ENCODE measurements at places on chromosomes 1 and 21.
A peak's percentile ranks its signal among the peaks of the same experiment; 100 is the strongest.

DNA sequence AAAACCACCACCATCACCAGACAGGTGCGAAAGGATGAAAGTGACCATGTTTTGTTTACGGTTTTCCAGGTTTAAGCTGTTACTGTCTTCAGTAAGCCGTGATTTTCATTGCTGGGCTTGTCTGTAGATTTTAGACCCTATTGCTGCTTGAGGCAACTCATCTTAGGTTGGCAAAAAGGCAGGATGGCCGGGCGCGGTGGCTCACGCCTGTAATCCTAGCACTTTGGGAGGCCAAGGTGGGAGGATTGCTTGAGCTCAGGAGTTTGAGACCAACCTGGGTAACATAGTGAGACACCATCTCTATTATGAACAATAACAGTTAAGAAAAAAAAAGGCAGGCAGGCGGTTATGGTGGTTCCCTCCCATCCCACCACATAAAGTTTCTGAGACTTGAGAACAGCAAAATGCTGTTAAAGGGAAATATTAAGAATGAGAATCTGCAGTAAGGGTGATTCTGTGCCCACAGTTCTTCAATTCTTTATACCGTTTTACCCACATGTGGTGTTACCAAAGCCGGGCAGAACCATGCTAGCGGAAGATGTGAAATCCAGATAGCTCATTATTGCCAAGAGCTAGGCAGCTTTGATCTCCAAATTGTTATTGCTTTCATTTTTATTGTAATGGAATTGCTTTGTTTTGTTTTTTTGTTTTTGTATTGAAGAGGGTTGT lies 34.5 kb upstream of the TDRD10 start:
- DNase-seq: no peak

DNA sequence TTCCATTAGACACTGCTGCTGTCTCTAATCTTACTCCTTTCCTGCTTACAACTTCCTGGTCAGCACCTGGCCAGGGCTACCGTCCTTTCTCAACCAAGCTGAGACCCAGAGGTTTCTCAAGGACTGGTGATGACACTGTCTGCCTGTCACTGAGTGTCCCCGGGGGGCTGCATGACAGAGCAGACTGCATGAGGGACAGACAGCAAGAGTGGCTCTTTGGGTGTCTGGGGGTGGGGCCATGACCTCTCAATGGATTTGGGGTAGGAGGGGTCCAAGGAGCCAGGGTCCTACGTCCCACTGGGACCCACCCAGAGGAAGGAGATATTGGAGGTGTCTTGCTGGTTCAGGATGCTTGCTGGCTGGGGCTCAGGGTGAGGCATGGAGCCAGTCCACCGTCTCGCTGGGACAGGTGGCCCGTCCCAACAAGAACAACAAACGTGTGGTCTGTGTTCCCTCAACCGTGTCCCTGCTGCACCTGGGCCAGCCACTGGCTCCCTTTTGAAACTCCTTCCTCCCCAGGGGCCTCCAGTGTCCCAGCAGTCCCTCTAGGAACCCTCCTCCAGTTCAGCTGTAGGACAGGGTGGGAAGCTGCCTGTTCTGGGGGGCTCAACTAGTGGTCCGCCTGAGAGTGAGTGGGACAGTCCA lies 344.6 kb upstream of the AJAP1 start:
- no peak for DNase-seq

DNA sequence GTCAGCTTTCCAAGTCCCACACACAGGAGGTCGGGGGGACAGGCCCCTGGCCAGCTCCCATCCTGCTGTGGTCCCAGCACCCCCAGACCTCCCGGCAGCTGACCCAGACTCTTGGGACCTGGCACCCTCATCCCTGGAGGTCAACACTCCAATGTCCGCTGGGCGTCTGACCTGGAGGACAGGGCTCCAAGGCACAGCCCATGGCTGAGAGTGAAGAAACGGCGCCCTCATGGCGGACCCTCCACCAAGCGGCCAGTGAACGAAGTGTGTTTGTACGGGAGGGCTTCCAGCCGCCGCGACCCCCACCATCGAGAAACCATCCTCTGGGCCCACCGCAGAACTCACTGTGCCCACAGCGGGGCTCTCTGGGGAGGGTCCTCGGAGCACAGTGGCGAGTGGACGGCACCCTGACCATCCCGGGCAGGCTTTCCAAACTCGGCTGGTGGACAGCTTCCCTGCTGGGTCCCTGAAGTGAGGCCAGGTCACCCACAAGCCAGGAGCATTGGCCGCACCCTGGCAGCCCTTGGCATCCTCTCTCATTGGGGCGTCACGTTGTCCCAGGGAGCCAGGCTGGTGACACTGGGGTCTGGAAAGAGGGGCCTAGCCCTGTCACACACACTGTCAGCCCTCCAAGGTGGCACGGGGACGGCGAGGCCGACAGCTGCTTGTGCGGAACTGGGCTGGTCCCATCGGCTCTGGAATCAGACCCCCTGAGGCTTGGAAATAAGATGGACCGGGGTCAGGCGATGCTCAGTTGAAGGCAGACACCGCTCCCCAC lies 47.8 kb upstream of the COL6A2 start:
- DNase-seq: no peak

- no peak for DNase-seq
Measured at GRCh38 chr1:46481961-46482360, 7.7 kb upstream of the DMBX1 start.

- DNase-seq: peak; percentile 53
Measured at GRCh38 chr1:97334454-97334853, 586.4 kb downstream of the DPYD start.

- no peak for DNase-seq
Measured at GRCh38 chr1:119327450-119328155, 41.0 kb upstream of the HAO2 start.

DNA sequence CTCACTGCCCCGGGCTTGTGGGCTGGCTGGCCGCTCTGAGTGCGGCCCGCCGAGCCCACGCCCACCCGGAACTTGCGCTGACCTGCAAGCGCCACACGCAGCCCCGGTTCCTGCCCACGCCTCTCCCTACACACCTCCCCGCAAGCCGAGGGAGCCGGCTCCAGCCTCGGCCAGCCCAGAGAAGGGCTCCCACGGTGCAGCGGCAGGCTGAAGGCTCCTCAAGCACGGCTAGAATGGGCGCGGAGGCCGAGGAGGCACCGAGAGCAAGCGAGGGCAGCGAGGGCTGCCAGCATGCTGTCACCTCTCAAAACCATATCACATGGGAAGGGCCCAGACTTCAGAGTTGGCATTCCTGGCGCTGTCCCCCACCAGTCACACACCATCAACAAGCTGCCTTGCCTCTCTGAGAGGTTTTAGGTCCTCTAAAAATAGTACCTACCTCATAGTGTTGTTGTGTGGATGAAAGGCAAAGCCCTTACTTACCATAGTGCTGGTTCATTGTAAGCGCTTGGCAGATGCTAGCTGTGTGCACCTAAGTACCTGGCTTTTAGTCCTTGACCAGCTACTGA lies 13.4 kb downstream of the LDLRAD1 start:
- DNase-seq: no peak

DNA sequence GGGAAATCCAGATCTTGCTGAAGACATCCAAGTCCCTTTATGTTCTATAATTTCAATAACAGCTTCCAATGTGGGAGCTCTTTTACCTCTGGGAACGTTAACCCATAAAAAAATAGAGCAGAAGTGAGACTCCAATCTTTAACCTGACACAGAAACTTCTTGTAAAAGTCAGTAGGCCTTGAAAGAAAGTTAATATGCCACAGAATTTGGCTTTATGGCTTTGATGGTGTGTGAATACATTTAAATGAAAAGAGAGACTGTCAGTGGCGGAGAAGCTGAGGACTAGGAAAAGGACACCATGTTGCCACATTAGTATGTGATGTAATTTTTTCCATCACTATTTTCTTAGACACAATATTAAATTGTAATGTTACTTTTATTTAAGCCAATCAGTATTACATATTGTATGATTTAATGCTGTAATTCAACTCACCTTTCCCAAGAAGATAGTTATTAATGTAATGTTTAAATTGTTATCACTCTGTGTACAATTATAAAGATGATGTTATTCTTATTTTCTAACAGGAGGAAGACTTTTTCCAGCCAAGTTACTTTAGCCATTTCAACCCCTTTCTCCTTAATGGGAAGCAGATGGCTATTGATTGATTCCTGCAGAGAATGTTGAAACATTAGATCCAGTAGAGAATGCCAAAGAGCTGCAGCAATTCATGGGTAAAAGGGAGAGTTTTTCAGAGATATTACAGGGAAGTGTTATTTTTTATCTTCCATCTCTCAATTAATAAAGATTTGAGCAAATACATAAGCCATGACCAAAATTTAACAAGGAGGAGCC lies 17.5 kb upstream of the CLDN8 start:
- no peak for DNase-seq

DNA sequence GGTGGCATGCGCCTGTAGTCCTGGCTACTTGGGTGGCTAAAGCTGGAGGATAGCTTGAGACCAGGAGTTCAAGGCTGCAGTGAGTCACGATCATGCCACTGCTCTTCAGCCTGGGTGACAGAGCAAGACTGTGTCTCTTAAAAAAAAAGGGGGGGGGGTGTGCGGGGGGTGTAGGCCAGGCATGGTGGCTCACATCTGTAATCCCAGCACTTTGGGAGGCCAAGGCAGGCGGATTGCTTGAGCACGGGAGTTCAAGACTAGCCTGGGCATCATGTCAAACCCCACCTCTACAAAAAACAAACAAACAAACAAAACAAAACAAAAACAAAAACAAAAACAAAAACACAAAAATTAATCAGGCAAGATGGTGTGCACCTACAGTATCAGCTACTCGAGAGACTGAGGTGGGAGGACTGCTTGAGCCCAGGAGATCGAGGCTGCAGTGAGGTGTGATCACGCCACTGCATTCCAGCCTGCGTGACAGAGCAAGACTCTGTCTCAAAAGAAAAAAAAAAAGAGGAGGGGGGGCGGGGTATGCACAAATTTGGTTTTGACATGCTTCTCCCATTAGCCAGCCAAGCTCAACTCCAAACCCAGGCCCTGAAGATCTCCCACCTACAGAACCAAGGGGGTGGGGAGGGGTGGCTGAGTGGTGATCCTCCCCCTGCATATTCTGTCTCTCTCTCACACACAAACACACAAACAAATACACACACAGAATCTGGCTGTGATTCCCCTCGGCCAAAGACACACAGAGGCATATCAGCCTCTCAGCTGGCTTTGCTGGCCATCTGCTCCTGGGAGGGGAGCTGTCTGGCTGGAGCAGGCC lies 3.1 kb downstream of the PTAFR start:
- no peak for DNase-seq
